ENCODE measurements at places on chromosomes 13 and 19.

DNA sequence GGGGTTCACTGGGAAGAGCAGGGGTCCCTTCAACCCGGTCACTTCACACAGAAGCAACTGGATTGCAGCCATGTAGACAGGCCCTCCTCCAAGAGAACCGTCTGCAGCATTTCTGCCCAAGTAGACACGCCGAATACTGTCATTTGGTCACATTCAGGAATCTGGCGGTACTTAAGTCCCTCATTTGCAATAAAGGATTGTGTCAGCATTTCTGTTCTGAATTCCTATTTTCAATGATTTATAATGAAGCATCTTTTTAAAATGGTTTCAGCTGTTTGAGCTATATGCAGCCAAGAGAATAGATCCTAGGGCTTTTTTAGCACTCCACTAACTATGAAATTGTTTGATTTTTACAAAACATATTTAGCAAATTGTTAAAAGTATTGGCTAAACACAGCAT, 143.5 kb upstream of the SOX1 start:
- DNase-seq, result no peak

DNA sequence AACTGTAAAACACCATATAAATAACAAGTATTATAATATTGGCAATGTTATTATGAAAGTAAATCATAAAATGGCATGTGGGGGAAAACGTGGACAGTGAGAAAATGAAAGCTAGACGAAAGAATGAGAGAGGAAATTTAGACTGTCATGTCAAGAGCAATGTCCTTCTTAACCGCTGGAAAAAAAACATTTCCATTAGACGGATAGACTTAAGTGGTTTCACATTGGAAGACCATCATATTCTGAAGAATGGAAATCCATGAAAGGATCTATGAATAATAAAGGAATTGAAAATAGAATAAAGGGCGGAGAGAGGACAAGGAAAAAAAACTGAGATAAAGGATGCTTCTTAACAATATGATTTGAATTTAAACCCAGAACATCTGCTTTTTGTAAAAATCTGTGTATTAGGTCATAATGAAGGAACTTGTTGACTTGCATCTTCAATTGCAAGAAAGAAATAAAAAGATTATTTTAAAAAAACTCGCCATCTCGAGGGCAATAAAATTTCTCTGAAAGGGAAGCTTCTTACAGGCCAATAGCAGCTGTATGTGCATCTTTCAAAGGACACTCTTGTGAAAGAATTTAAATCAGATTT, 90.6 kb downstream of the SPRY2 start:
- DNase-seq, result peak; percentile 12

GRCh38 chr13:95207769-95208366, 93.4 kb downstream of the ABCC4 start:
- no peak for DNase-seq

DNA sequence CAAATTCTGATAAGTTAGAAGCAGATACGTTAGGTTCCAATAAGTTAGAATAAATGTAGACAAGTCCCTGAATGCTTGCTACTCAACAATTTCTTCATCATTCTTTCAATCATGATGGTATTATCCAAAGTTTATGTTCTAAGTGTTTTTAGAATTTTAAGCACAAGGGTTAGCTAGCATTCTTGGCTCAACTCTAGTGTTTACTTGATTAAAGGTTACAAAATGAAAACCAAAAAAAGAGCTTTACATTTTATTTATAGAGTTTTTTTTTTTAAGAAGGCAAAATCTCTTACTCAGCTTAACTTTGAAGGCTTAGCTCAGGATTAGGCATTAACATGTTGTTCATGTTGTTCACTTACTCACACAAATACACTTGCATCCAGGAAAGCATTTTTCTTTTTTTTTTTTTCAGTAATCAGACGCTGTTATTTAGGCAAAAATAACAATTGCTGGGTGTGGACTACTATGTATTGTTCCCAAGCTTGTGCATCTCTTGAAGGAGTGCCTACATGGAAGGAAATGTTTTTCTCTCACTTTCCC, 420.6 kb downstream of the DCT start:
- no peak for DNase-seq

DNA sequence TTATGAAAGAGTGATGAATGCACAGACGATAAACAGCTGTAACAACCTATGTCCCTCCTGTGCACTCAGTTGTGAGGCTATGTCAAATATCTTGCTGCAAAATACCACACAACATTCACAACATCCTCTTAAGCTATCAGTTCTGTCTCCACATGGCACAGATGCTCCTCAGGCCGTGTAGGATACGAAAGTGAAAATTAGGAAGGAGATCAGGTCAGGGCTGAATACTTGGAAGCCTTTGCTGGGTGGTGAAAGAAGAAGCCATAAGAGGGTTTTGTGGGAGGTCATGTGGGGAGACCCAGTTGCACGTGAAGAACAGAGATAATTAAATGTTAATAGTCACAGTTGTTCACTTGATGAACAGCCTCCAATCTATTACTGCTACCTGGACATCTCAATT, 58.9 kb downstream of the RXFP2 start:
- no peak for DNase-seq

DNA sequence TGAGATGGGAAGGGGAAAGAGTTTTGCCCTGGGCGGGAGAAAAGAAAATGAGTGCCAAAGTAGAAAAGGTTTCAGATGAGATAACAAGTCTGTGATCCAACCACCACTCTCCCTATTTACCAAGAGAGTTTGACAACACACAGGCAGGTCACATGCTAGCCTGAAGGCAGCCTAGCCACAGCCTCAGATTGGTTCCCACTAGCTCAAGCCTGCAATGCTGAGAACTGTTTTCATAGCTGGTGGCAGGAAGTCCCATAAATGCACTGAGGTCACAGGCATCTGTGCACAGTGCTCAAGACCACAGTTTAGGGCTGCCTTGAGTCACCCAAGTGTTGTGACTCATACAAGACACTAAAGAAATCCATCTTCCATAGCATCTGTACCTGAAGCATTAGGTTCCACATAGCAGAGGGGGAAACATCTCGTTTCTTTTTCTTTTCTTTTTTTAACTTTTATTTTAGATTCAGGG, 18.5 kb upstream of the POP4 start:
- no peak for DNase-seq

DNA sequence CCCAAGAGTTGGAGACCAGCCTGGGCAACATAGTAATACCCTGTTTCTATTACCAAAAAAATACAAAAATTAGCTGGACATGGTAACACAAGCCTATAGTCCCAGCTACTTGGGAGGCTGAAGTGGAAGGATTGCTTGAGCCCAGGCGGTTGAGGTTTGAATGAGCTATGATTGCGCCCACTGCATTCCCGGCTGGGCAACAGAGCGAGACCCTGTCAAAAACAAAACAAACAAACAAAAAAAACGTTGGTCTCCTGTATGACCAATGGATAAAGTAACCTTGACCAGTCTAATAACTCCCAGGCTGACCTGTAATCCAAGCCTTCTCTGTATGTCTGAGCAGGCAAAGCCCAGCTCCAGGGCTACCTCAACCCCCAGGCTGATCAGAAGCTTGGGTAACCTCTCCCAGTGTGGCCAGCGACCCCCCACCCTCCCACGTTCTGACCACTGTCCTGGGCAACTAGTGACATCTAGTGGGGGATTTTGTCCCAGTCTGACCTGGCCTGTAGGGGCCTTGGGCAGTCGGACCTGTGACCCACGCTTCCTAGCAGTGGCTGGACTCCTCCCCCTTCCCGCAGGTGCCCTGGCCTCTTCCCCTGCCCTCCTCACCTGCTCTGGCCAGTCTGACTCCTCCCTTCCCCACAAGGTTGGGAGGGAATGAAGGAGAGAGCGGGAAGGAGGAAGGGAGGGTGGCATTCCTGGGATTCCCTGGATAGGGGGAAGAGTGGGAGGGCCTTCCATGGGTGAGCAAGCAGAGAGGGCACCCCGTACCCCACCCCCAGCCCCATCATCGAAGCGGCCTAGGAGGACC, 1.0 kb upstream of the BCAM start:
- DNase-seq, result peak; percentile 5

DNA sequence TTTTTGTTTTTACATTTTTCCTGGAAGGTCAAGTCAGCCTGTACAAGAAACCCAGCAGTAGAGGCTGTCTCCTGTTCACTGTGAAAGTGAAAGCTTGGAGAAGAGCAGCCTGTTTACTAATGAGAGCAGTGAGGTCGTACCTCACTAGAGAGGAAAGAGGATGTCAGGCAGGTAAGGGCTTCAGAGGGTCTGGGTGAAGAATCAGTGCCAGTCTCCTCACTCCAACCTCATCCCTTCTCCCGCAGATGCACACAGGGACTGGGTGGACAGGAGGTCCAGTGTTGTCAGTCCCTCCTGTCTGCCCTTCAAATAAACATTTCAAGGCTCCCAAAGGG, 462.5 kb downstream of the KLF5 start:
- no peak for DNase-seq

- no peak for DNase-seq
Measured at GRCh38 chr13:48316826-48317510, 13.4 kb downstream of the RB1 start.

- DNase-seq, result no peak
Measured at GRCh38 chr13:42574435-42575311, 721 bp downstream of the TNFSF11 start.

DNA sequence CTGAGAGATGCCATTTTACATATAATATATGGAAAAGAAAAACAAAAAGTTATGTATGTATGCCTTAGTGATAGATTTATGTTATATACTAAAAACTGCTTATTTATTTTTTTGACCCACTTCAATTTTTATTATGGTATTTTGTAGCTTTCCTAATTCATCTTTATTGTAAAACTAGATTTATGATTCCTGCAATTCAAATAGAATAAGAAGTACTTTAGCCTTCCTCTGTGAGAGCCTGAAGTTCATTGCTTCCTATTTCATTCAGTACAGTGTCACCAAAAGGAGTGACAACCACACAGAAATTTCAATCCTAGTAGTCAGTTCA, 158.1 kb downstream of the RGCC start:
- no peak for DNase-seq

GRCh38 chr19:3184847-3185460, 776 bp upstream of the NCLN start:
- DNase-seq, result no peak

- no peak for DNase-seq
Measured at GRCh38 chr13:22703601-22704209, 477.1 kb upstream of the SGCG start.

DNA sequence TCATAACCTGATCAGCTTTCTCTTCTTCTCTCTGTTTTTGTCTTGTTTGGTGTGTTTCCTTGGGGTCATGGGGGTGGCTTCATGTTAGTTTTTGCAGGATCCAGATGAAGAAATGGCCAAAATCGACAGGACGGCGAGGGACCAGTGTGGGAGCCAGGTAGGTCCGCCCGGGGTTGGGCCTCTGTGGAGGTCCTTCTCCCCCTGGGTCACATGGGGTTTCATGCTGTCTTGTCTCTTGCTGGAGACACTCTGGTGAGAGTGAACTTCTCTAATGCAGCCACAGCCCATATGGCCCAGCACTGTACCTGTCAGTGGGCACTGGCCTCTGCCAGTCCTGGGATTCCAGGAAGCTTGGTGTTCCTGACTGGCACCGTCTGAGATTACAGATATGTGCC, 1.1 kb downstream of the CCNE1 start:
- DNase-seq, result no peak

- no peak for DNase-seq
Measured at GRCh38 chr19:3683405-3684053, 16.7 kb downstream of the PIP5K1C start.

DNA sequence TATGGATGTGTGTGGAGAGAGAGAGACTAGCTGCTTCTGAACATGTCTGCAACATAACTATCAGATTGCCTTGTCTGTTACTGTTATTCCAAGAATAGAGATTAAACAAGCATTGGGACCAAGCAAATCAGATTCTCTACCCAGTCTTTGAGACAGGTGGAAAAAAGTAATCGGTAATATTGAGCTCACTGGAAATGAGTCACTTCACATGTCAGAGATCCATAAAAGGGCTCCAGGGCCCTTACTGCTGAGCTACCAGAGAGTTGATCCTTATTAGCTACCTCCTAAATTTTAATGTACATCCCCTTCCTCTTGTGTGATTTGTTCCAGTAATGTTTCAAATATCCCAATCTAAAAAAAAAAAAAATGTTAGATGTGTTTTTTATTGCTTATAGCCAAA, 2118.0 kb downstream of the PCDH9 start:
- DNase-seq, result no peak

- DNase-seq, result no peak
Measured at GRCh38 chr19:472005-472858, 11.4 kb upstream of the SHC2 start.

DNA sequence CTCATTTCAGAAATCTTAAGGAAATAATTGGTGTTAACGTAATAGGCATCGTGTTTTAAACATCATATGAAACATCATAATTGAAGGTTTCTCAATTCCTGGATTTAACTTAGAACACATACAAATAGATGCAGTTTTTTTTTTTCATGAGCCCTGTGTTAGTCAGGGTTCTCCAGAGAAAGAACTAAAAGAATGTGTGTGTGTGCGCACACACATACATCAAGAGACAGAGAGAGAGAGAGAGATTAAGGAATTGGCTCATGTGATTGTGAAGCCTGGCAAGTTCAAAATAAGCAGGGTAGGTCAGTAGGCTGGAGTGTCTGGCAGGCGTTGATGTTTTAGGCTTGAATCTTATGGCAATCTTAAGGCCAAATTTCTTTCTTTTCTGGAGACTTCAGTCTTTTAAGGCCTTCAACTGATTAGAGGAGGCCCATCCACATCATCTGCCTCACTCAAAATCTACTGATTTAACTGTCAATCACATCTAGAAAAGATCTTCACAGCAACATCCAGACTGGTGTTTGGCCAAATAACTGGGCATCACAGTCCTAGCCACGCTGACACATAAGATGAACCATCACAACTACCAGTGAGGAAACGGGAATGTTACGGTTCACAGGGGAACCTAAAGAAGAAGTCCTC, 25.2 kb downstream of the SPATA13 start:
- no peak for DNase-seq

DNA sequence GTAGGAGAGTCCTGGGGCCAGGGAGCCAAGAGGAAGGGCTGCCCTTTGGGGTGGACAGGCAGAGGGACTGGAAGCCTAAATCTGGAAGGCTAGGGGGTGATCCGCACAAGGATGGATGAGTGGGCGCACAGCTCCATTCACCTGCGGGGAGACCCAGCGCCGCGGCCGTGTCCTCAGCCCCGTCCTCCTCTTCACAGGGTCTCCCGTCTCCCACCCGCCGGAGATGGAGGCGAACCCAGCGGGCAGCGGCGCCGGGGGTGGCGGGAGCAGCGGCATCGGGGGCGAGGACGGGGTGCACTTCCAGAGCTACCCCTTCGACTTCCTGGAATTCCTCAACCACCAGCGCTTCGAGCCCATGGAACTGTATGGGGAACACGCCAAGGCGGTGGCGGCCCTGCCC, 7.9 kb downstream of the ZNF865 start:
- no peak for DNase-seq

GRCh38 chr19:5093297-5093928, 124.5 kb downstream of the KDM4B start:
- no peak for DNase-seq
